ENCODE measurements at places on chromosomes 5 and 9. TPM values are rescaled to one million over a fixed set of nuclear protein-coding genes. Genes with fewer than 3 reads are reported as not detected.

DNA sequence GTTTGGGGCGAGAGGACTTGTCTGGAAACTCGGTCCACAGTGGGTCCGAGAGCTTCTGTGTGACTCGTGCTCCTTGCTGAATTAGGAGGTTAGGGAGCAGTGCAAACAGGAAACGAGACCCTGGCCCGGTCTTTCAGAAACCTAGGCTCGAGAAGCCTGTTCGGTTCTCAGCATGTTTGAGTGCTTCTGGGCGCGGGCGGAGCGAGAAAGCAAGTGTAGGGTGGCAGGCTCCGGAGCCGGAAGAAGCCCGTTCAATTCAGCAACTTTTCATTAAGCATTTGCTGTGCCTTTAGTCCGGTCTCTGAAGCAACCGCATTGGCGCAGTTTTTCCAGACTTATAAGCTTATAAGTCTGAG, 547 bp downstream of the CLTA start:
- peak; percentile 42 for DNase-seq

DNA sequence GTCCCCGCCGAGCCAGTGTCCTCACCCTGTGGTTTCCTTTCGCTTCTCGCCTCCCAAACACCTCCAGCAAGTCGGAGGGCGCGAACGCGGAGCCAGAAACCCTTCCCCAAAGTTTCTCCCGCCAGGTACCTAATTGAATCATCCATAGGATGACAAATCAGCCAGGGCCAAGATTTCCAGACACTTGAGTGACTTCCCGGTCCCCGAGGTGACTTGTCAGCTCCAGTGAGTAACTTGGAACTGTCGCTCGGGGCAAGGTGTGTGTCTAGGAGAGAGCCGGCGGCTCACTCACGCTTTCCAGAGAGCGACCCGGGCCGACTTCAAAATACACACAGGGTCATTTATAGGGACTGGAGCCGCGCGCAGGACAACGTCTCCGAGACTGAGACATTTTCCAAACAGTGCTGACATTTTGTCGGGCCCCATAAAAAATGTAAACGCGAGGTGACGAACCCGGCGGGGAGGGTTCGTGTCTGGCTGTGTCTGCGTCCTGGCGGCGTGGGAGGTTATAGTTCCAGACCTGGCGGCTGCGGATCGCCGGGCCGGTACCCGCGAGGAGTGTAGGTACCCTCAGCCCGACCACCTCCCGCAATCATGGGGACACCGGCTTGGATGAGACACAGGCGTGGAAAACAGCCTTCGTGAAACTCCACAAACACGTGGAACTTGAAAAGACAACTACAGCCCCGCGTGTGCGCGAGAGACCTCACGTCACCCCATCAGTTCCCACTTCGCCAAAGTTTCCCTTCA, 1.4 kb downstream of the GLIS3 start:
- peak; percentile 63 for DNase-seq

- DNase-seq, result peak; percentile 90
Observed at GRCh38 chr9:19154135-19154612, 26.9 kb upstream of the PLIN2 start.

GRCh38 chr9:82382887-82383616, 394.5 kb downstream of the SPATA31D1 start:
- no peak for DNase-seq

GRCh38 chr5:97422678-97423077, 239.6 kb upstream of the RIOK2 start:
- DNase-seq, result no peak

DNA sequence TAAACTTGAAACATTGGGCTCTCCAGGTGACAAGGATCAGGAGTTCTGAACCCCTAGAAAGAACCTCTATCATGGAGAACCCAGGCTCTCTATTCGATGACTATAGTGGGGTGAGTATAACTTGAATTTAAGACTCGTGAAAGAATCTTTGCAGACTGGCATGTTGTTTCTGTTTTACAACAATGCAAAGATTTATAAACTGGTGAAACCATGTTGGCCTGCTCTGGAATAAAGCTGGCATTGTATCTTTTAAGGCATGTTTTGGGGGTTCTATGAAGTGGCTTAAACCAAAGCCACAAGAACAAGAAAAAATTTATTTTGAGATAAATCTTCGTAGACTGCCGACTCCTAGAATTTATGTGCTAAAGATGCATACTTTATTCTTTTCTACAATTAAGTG, 9.8 kb upstream of the GDNF start:
- DNase-seq, result no peak

DNA sequence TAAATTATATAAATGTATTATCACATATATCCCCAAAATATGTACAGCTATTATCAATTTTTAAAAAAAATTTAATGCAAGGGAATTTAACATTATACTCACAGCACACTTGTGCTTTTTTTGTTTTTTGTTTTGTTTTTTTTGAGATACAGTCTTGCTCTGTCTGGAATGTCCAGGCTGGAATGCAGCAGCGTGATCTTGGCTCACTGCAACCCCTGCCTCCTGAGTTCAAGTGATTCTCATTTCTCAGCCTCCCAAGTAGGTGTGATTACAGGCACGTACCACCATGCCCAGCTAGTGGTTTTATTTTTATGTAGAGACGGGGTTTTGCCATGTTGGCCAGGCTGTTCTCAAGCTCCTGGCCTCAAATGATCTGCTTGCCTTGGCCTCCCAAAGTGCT, 58.3 kb downstream of the GLIS3 start:
- DNase-seq, result no peak

- no peak for DNase-seq
Observed at GRCh38 chr5:110638970-110639902, 87.2 kb downstream of the TMEM232 start.

GRCh38 chr5:76625087-76625815, 2.0 kb upstream of the F2RL2 start:
- DNase-seq, result no peak

- no peak for DNase-seq
Observed at GRCh38 chr9:99173570-99174504, 47.9 kb downstream of the ALG2 start.

DNA sequence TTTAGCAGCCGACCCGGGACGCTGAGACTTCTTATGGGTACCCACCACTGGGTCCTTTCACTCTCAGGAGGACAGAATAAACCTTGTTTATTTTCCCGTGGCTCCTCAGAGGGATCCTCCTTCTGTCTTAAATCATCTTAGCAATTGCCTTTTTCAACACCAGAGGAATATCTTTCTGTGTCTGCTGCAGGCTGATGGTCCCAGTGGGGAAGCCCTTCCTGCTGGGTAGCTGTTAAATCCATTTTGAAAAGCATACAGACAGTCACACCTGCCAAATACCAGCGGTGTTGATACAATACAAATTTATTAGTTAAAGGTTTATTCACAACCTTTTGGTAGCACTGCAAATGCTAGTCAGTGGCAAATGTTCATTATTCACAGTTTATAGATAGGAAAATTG, 222.9 kb downstream of the AOPEP start:
- no peak for DNase-seq

BTNL8 gene
- 12.5 TPM for polyA plus RNA-seq

SHISAL2B gene
- polyA plus RNA-seq, result 0.56 TPM

F2RL2 gene
- 1.5 TPM for polyA plus RNA-seq

TEK gene
- polyA plus RNA-seq, result 2.0 TPM

ADGRD2 gene
- polyA plus RNA-seq, result not detected

TPPP gene
- 5.2 TPM for polyA plus RNA-seq

NR2F1 gene
- polyA plus RNA-seq, result 8.9 TPM

PCDHGA3 gene
- not detected for polyA plus RNA-seq

ECPAS gene
- polyA plus RNA-seq, result 29.1 TPM

TMEM171 gene
- 2.0 TPM for polyA plus RNA-seq

All from hepatocyte (in vitro differentiated cells).